Stimulated activated CD4-positive, alpha-beta T cell treated with anti-CD3 and anti-CD28 coated beads, Interleukin-1b, Interleukin-23, amount 100 ng/mL, for 4 hours (primary cell): ENCODE measurements at places on chromosomes 6 and 20.

GRCh38 chr20:11569163-11569562 lies 348.5 kb upstream of the BTBD3 start:
- no peak for DNase-seq

GRCh38 chr6:43389730-43390295 lies 20.4 kb upstream of the ZNF318 start:
- DNase-seq, result no peak

DNA sequence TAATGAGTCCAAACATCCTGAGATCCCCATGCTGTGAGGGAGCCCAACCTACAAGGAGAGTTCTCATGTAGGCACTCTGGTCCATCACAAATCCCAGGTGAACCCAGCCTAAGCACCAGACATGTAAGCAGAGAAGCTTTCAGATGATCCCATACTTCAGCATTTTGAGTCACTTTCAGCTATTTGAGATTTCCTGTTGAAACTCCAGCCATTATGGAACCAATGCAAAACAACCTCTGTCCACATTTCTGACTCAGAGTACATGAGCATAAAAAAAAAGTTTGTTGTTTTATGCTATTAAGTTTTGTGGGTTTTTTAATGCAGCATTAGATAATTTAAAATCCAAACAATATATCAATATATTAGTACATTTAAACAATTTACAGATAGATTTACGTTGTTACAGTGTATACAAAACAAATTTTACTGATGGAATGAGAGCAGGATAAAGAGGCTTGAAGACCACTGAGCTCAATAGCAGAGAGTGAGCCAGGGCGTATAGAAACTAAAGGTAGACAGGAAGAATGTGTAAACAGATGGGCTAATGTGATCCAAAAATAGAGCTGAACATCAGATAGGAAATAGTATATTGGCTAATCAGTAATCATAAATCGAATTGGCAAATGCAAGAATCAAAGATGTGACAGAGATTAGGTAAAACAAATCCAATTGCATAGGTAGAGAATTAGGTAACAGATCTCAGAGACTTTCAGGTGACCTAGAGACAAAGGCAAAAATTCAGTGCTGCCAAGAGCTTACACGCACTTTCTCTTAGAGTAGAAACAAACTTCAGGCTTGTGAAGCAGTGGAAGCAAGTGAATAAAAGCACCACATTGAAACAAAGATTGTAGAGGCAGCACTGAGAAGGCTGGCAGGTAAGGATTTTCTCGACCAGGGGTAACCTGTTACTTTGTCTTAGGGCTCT lies 36.2 kb upstream of the PLCB1 start:
- DNase-seq, result no peak

DNA sequence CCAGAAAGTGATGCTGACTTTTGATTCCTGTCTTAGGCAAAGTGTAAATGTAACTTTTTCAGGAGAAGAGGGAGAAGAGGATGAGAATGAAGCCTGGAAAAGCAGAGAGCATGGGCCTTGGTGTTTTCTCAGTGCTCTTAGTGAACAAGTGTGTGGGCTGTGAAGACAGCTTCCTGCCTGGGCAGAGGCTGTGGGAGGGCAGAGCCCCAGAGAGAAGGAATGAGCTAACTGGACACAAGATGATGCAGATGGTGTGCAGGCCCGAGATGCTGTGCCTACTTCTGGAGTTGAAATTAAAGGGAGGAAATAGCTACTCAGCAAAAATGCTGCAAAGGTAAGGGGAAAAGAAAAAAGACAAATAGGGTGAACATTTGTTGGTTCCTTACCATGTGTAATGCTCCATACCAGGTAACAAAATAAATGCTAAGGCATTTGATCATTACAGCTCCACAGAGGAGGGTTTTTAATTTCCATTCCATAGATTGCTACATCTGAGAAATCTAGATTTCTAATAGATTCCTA lies 87.0 kb upstream of the CEP162 start:
- DNase-seq, result no peak

DNA sequence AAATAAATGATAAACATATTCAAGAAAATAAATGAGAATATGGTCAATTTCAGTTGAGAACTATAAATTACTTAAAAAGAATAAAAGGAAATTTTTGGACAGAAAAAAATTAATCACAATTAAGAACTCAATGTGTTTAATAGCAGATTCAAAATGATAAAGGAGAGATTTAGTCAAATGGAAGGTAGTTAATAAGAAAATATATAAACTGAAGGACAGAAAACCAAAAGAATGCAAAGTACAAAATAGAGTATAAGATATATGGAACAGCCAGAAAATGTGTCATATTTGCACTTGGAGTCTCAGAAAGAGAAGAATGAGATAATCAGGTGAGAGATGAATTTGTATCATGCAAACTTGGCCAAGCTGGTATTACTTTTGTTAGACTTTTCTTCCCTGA lies 201.8 kb upstream of the ARID1B start:
- no peak for DNase-seq
